ENCODE measurements at places on chromosomes 5 and 9.

- DNase-seq: no peak
These were observed 3.3 kb downstream of the SHISAL2B start for GRCh38 chr5:64693636-64694035.

- no peak for DNase-seq
These were observed 9.9 kb downstream of the MIER3 start for GRCh38 chr5:56941981-56942380.

DNA sequence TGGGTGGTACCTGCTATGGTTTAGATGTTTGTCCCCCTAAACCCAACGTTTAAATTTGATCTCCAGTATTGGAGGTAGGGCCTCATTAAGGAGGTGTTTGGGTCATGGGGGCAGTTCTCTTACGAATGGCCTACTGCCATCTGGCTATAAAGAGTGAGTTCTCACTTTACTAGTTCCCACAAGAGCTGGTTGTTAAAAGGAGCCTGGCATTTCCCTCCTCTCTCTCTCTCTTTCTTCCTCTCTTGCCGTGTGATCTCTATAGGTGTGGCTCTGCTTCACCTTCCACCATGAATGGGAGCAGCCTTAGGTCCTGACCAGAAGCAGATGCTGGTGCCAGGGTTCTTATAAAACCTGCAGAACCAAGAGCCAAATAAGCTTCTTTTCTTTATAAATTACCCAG lies 193.2 kb upstream of the CDH6 start:
- no peak for DNase-seq

GRCh38 chr5:28404363-28405071 lies 1366.1 kb upstream of the CDH9 start:
- DNase-seq: no peak

DNA sequence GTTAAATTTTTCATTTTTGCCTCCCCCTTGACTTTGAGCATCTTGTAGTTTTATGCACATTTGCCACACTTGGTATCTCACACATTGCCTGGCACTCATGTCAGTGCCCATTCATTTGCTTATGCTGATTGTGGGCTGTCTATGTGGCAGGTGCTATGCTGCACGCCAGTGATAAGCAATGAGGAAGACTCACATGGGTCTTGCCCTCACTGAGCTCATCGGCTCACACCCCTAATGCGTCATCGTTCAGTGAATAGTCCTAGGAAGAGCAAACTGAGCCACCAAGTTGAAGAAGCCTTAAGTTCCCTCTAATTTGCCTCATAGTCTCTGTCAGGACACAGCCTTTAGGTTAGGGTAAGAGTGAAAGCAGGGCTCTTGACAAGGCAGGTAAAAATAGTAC lies 209.4 kb upstream of the IL12B start:
- DNase-seq: no peak

DNA sequence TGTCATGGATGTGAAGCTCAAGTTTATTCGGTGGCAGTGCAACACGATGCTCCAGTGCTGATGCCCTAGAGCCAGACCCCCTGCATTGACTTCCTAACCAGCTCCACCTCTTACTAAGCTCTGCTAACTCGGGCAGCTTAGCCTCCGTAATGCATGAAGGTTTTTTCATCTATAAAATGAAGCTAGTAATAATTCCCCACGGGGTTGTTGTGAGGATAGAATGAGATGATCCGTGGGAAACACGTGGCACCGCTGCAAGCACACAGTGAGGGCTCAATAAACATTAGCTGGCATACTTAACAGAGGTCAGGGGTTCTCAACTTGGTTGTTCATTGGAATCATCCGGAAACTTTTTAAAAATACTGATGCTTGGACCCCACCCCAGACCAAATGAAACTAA lies 6.8 kb downstream of the ENC1 start:
- DNase-seq: no peak

DNA sequence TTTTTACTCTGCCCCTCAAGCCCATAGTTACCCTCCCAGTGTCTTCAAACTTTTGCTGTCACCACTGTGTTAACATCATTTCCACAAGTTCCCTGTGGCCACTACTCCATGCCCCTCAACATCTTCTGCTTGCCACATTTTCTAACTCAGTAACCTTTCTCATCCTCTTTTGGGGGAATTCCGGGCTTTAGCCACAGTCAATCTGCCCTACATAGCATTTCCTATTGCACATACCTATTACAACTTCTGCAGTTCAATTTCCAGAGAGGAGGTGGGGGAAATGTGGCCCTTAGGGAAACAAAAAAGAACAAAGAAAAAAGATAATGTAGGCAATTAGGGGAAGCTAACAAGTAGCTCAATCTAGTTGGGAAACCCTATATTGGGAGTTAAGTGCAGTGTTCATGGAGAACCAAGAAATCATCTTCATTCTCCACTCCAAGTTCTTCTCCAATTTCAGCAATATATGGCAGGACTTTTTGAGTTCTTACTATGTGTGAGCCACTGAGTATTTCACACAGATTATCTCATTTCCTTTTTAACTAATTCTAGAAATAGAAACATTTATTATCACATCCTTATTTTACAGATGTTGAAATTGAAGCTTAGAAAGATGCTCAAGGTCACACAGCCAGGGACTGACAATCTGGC lies 40.2 kb upstream of the LPAR1 start:
- DNase-seq: no peak

DNA sequence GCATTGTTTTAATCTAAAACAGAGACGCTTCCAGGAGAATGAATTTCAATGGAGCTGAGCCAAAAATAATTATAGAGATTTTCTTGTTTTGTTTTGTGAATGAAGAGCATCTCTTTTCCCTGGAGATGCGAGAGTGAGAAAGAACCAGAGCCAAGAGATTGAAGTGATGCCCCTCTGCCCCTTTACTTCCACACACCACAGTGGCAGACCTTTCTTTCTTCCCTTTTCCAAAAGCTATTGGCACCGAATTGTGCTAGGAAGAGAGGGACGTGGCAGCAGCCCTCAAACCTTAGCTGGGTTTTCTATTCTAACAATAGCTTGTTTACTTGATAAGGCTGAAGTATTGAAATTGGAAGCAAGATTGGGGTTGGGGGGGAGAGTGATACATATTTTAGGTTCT lies 133.0 kb upstream of the TMEM161B start:
- DNase-seq: no peak

DNA sequence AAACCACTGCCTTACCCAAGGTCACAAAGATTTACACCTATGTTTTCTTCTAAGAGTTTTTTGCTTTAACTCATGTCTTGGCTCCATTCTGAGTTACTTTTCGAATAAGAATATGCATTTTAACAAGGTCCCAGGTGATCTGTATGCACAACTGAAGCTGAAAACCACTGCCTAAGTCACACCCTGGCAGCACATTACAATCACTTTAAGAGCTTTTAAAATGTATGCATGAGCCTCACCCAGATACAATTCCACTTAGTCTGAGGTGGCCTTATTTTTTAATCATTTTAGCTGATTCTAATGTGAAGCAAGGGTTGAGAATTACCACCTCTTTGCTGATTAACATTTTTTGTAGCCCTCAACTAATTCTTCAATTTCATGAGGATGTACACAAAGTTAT lies 29.5 kb downstream of the IDNK start:
- no peak for DNase-seq

DNA sequence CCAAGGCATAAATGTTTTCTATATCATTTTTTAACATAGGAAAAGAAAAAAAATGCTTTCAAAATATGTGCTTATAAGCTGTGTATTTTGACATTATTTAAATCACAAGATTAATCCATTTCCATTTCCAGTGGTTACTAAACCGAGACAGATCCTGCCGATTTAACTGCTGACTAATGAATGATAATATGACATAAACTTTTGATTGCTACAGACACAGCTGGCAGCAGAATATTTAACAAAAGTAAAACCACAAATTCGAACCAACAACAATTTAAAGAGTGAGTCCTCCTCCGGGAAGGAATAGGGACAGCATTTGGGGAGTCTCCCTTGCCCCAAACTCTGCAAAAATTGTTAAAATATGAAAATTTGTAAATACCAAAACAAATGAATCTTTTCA lies 401.3 kb upstream of the DAB2 start:
- DNase-seq: no peak

- no peak for DNase-seq
These were observed 84.9 kb upstream of the ANKRD55 start for GRCh38 chr5:56317923-56318561.

DNA sequence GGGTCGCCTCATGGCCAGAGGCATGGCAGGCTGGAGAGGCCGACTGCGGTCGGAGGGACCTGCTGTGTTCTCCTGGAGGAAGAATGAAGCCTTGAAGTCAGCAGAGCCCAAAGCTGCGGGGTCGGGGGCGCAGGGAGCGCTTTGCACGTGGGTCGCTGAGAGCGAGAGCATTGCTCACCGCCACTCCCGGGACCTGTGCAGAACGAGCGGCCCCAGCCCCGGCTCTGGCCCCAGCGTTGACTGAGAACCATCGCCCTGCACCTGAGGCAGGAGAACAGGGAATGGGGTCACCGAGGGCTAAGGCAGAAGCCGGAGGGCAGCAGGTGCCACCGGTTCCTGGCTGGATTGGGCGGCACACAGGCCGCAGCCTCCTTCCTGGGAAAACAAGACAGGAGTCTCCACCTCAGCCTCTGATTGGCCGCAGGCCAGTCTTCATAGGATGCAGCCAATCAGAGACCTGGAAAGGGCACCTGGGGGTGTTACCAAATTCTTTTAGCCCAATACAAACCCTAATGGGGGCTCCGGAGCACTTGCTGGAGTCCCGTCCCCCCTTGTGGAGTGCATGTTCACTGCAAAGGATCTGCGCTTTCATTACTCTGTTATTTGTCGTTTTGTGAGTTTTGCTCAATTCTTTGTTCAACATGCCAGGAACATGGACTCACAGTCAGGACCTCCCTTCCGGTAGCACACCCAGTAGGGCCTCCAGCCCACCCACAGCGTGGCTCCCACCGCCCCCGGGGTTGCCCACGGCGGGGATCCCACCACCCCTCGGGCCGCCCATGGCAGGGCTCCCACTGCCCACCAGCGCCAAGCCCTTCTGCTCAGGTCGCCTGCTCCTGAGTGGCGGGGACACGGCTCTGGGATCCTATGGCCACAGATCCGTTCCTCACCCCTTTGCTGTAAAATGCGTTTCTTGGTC lies 24.7 kb upstream of the SLC6A19 start:
- DNase-seq: no peak

- no peak for DNase-seq
These were observed 56.3 kb downstream of the STX17 start for GRCh38 chr9:99962680-99963261.

DNA sequence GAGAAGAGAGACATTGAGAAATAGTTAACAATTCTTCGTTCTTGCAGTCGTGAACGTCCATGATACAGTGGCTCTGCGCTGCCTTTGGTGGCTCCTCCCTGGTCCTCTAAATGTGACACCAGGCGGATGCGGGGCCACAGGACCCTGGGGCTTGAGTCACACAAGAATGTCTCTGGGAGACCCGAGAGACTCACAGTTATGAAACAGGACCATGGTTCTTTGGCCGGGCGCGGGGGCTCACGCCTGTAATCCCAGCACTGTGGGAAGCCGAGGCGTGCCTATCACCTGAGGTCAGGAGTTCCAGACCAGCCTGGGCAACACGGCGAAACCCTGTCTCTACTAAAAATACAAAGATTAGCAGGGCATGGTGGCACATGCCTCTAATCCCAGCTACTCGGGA lies 767 bp upstream of the ZDHHC11 start:
- no peak for DNase-seq

DNA sequence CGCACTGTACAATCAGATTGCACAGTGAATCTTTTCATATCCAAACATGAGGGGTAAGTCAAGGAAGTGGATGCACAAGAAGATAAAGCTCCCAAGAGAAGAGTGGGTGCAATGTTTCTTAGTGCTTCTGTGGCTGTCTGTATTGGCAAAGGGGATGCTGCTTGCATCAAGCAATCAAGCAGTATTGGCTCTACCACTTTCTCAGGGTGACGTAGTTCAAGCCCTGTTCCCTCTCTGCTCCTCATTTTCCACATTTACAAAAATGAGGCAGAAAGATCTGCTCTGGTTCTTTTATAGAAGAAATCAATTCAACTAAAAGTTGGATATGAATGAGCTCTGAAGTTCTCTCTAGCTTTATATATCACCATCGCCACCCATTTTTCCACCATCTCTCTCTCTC lies 2.3 kb downstream of the TNFSF8 start:
- no peak for DNase-seq

DNA sequence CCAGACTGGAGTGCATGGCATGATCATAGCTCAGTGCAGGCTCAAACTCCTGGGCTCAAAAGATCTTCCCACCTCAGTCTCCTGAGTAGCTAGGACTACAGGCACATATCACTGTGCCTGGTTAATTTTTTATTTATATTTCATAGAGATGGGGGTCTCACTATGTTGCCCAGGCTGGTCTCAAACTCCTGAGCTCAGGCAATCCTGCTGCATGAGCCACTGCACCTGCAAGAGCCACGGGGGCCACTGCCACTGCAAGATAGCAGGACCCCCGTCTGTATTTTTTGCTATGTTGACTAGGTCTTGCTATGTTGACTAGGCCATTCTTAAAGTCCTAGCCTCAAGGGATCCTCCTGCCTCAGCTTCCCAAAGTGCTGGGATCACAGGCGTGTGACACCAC lies 6.5 kb downstream of the CYSTM1 start:
- no peak for DNase-seq
